ENCODE measurements at places on chromosomes 5 and 9. TPM values are rescaled to one million over a fixed set of nuclear protein-coding genes. Genes with fewer than 3 reads are reported as not detected.

The C1QTNF3 gene
- 2.1 TPM for total RNA-seq

- H3K27me3 ChIP-seq = no peaks in the 10 kb centered on the region
- DNase-seq = no peak
- H3K4me1 ChIP-seq = peaks cover 58% of the 10 kb centered on the region
- H3K36me3 ChIP-seq = peaks cover 32% of the 10 kb centered on the region
- no peak overlapping the region for H3K4me3 ChIP-seq
- H3K27ac ChIP-seq = peak overlapping the region; percentile 79
Observed at GRCh38 chr9:34992376-34992951, 2.9 kb downstream of the DNAJB5 start.

DNA sequence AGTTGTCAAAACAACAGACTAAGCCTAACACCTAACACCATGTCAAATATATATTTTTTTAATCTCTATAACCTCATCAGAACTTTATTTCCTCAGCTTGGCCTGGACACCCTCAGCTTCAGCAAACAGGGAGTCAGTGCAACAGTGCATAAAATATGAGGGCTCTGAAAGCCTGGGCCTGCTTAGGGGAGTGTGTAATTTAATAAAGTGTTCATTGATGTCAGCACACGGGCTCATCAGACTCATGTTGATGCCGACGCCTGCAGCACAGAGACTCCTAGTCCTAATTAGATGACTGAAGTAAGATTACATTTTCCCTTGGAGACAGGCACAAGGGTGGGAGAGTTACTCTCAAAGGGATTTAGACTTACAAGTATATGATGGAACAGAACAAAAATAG, 37.8 kb downstream of the CDH10 start:
- no peak overlapping the region for H3K27ac ChIP-seq
- no peak overlapping the region for H3K4me3 ChIP-seq
- H3K27me3 ChIP-seq = no peaks in the 10 kb centered on the region
- DNase-seq = no peak
- H3K36me3 ChIP-seq = no peaks in the 10 kb centered on the region

DNA sequence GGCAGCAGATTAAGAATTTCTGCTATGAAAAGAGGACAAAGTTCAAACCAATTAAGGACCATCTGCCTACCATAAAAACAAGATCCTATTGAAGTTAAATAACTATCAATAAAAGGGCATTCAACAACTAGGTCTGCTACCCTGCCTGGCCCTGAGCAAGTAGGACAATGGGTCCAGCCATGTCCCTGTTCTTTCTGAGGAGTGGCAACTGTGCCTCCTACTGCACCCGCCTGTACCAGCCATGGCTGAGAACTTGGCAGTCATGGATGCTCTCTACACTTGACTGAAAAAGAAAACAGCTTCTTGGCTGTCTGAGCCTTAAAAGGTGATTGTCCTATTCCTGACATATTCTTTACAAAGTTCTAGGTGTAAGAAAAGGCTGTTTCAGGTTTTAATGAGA, 652.4 kb downstream of the PDE4D start:
- no peak overlapping the region for H3K27ac ChIP-seq
- DNase-seq = no peak
- H3K4me3 ChIP-seq = no peak overlapping the region
- H3K36me3 ChIP-seq = no peaks in the 10 kb centered on the region

The NMUR2 gene
- total RNA-seq = 0.16 TPM

- H3K4me1 ChIP-seq = peaks cover 4% of the 10 kb centered on the region
- no peaks in the 10 kb centered on the region for H3K27me3 ChIP-seq
- no peak for DNase-seq
- H3K36me3 ChIP-seq = peaks cover 11% of the 10 kb centered on the region
- peak within 1 kb of the TSS; percentile 49 for H3K27ac ChIP-seq
Observed at GRCh38 chr5:140794595-140795258, at the start of gene PCDHA2. PCDHA2 (plus strand) TSS chr5:140794852.

GRCh38 chr9:35774907-35775635, 16.3 kb upstream of the NPR2 start:
- H3K4me3 ChIP-seq = no peak overlapping the region
- 0 out of 2 replicates have a peak, but pooled peaks cover under 1% of the 10 kb centered on the region for H3K36me3 ChIP-seq
- H3K27me3 ChIP-seq = no peaks in the 10 kb centered on the region
- peak; percentile 16 for DNase-seq

DNA sequence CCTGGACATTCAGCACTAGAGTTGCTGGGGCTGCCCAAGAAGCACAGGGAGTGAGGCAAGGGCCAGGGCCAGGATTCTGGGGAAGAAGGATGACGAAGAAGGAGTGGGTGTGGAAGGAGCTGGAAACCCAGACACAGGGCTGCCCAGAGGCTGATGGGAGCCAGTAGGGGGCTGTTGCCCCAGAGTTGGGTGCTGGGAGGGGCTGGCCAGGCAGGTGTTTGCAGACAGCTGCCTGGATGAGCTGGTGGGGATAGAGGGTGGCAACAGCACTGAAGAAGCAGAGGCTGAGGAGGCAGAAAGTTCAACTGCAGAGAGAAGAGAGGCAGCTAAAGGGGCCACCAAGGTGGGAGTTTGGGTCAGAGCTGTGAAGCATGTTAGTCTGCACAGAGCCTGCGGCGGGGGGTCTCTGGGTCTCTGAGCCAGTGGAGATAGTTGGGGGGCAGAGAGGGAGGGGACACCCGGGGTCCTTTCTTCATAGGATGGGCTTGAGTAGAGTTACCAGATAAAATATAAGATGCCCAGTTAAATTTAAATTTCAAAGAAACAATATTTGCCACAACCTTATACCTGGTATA, 2.5 kb upstream of the AQP7 start:
- H3K4me1 ChIP-seq = no peaks in the 10 kb centered on the region
- no peak for DNase-seq
- no peak overlapping the region for H3K27ac ChIP-seq
- H3K4me3 ChIP-seq = no peak overlapping the region
- H3K27me3 ChIP-seq = no peaks in the 10 kb centered on the region

The ARL14EPL gene
- total RNA-seq = not detected

GRCh38 chr5:109468737-109469420, 59.1 kb upstream of the PJA2 start:
- no peak overlapping the region for H3K4me3 ChIP-seq
- DNase-seq = peak; percentile 70
- no peak overlapping the region for H3K27ac ChIP-seq
- H3K36me3 ChIP-seq = no peaks in the 10 kb centered on the region

GRCh38 chr9:133558191-133559126, 24.0 kb downstream of the ADAMTSL2 start:
- no peaks in the 10 kb centered on the region for H3K36me3 ChIP-seq
- peak overlapping the region; percentile 91 for H3K27ac ChIP-seq
- H3K27me3 ChIP-seq = no peaks in the 10 kb centered on the region
- no peak for DNase-seq

The GRXCR2 gene
- total RNA-seq = not detected

The CXCL14 gene
- 0.64 TPM for total RNA-seq

GRCh38 chr9:73229543-73229942, 77.9 kb downstream of the ANXA1 start:
- peaks cover 7% of the 10 kb centered on the region for H3K4me1 ChIP-seq
- no peak for DNase-seq
- peaks cover 3% of the 10 kb centered on the region for H3K36me3 ChIP-seq

DNA sequence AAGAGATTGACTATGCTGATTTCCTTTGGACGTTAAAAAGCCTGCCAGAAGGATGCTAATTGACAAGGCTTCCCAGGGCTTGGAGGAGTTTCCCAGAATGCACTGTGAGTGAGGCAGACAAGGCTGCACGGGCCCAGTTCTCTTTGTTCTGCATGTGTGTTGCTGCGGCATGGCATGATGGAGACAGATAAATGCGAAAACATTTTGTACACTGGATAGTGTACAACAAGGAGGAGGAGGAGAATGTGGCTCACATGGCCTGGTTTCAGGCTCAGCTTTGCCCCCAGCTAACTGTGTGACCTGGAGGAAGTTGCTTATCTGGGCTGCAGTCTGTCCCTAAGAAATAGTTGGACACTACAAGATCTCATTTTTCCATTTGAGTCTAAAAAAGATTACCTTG, 135.5 kb upstream of the CPEB4 start:
- no peak overlapping the region for H3K27ac ChIP-seq
- no peaks in the 10 kb centered on the region for H3K36me3 ChIP-seq
- H3K4me1 ChIP-seq = peaks cover 30% of the 10 kb centered on the region
- H3K27me3 ChIP-seq = peaks cover 9% of the 10 kb centered on the region

GRCh38 chr9:127664678-127665507, 41.9 kb upstream of the CFAP157 start:
- no peak overlapping the region for H3K27ac ChIP-seq
- H3K36me3 ChIP-seq = peaks cover 26% of the 10 kb centered on the region
- no peaks in the 10 kb centered on the region for H3K27me3 ChIP-seq
- H3K4me1 ChIP-seq = peaks cover 6% of the 10 kb centered on the region
- no peak for DNase-seq
- H3K4me3 ChIP-seq = no peak overlapping the region

The FAXDC2 gene
- total RNA-seq = 5.5 TPM

The SLC36A2 gene
- total RNA-seq = not detected

The SH3RF2 gene
- 1.6 TPM for total RNA-seq

- no peaks in the 10 kb centered on the region for H3K36me3 ChIP-seq
- H3K4me1 ChIP-seq = peaks cover 22% of the 10 kb centered on the region
- H3K27ac ChIP-seq = no peak overlapping the region
- H3K4me3 ChIP-seq = no peak overlapping the region
Observed at GRCh38 chr5:76271836-76272235, 131.2 kb upstream of the IQGAP2 start.

GRCh38 chr5:35333366-35333765, 103.1 kb upstream of the PRLR start:
- no peak for DNase-seq
- H3K4me1 ChIP-seq = peaks cover 51% of the 10 kb centered on the region
- H3K27ac ChIP-seq = no peak overlapping the region
- no peaks in the 10 kb centered on the region for H3K27me3 ChIP-seq
- H3K36me3 ChIP-seq = peaks cover 2% of the 10 kb centered on the region

GRCh38 chr5:72463449-72464052, 43.7 kb downstream of the ZNF366 start:
- H3K4me3 ChIP-seq = no peak overlapping the region
- no peaks in the 10 kb centered on the region for H3K27me3 ChIP-seq
- H3K27ac ChIP-seq = no peak overlapping the region
- H3K4me1 ChIP-seq = no peaks in the 10 kb centered on the region

DNA sequence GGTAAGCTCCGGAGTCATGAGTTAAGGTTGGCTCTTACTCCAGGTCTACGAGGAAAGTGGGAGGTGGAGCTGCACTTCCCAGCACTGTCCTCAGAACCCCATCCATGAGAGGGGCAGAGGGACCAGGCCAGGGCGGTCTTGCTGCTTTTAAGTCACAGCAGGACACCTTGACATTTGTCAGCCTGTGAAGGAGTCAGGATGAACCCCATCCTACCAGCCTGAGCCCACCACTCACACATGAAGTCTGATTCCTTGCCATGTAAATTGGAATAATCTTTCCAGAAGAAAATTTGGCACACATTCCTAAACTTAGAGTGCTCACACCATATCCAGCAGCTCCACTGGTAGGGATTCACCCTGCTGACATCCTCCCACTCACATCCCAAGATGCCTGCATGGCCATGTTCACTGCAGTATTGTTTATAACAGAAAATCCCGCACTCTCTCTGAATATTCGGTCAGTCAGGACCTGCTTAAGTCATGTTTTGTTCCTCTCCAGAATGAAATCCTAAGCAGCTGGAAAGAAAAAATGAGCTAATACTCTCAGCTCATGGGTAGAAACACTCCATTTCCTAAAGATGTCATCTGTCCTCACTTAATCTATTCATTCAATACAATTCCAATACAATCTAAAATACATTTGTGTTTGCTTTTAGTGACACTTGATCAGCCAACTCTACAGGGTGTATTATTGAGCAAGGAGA, 79.3 kb upstream of the COL5A1 start:
- H3K27ac ChIP-seq = no peak overlapping the region
- DNase-seq = no peak
- H3K4me3 ChIP-seq = no peak overlapping the region
- peaks cover 3% of the 10 kb centered on the region for H3K27me3 ChIP-seq
- H3K36me3 ChIP-seq = 0 out of 2 replicates have a peak, but pooled peaks cover 7% of the 10 kb centered on the region

DNA sequence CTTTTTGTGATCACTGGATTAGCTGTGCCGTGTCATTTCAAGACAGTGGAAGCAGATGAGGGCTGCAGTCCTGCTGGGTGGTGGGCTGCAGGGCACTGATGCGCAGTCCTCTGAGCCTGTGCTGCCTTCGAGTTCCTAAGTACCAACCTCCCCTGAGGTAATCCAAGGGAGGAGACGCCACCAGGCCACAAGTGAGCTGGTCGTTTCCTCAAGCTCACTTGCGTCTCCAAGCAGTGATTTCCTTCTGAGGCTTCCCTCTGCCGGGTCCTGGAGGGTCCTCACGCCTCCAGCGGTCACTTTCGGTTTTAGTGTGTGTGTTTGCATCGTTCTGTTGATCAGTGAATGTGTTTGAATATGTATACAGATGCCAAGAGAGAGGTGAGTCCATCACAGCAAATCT, 115.7 kb downstream of the TRIO start:
- peak overlapping the region; percentile 51 for H3K4me3 ChIP-seq
- peak overlapping the region; percentile 94 for H3K27ac ChIP-seq
- DNase-seq = peak; percentile 58
- peaks cover 13% of the 10 kb centered on the region for H3K36me3 ChIP-seq

DNA sequence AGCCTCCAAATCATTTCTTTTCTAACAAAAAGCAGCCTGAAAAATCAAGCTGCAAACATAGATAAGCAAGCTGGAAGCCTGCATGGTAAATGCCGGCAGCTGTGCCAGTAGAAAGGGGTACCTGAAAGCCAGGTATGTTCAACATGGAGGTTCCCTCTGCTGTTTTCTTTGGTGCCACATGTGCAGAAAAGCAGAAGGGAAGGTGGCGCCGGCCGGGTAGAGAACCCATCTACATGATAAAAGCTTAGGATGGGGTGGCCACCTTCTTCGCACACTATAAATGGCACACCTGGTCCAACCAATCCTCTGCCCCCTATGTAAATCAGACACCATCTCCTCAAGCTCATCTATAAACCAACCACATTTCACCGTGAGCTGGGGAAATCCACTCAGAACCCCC, 268.9 kb upstream of the IRX2 start:
- no peak overlapping the region for H3K4me3 ChIP-seq
- no peaks in the 10 kb centered on the region for H3K36me3 ChIP-seq
- no peak for DNase-seq
- no peaks in the 10 kb centered on the region for H3K27me3 ChIP-seq

DNA sequence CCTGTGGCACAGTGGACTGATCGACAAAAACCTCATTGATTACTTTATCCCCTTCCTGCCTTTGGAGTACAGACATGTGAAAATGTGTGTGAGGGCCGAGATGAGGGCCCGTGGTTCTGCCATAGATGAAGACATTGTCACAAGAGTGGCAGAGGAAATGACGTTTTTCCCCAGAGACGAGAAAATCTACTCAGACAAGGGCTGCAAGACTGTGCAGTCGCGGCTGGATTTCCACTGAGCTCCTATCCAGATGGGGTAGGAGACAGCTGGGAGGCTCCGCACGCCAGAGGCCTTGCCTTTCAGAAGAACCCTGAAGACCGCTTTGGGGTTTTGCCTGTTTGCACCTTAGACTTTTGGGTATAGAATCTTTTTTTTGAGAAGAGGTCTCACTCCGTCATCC, 6.4 kb downstream of the TOR1B start:
- no peak for DNase-seq
- H3K4me3 ChIP-seq = no peak overlapping the region
- no peak overlapping the region for H3K27ac ChIP-seq

- H3K36me3 ChIP-seq = no peaks in the 10 kb centered on the region
- no peak overlapping the region for H3K27ac ChIP-seq
- peaks cover 25% of the 10 kb centered on the region for H3K4me1 ChIP-seq
- DNase-seq = no peak
- H3K27me3 ChIP-seq = peaks cover 4% of the 10 kb centered on the region
Observed at GRCh38 chr5:171739271-171739670, 46.3 kb upstream of the SMIM23 start.

- peaks cover 9% of the 10 kb centered on the region for H3K36me3 ChIP-seq
- no peaks in the 10 kb centered on the region for H3K4me1 ChIP-seq
- no peak for DNase-seq
- no peak overlapping the region for H3K27ac ChIP-seq
- H3K27me3 ChIP-seq = peaks cover 5% of the 10 kb centered on the region
Observed at GRCh38 chr9:115157245-115157674, 39.3 kb upstream of the TNC start.
